ENCODE measurements at places on chromosomes 4 and X.

DNA sequence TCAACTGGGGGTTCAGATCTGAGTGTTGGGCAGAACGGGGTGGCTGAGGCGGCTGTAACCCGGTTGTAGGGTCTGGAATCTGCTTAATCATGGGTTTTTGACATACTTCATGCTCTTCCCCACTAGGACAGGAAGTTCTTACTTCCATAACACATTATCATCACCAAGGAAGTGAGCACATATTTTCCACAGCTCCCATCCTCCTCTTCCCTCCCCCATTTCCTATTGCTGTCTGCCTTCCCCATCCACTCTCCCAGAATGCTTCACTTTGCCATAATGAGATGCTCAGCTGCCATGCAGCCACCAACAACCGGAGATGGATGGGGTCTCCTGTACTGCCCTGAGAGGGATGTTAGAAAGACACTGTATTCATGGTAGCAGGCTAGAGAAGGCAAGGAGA lies 6.4 kb upstream of the DCUN1D4 start:
- no peak for DNase-seq

GRCh38 chr4:157713342-157713741 lies 459.5 kb downstream of the GASK1B start:
- no peak for DNase-seq

GRCh38 chr4:73446336-73446938 lies 10.4 kb downstream of the AFP start:
- DNase-seq: no peak

DNA sequence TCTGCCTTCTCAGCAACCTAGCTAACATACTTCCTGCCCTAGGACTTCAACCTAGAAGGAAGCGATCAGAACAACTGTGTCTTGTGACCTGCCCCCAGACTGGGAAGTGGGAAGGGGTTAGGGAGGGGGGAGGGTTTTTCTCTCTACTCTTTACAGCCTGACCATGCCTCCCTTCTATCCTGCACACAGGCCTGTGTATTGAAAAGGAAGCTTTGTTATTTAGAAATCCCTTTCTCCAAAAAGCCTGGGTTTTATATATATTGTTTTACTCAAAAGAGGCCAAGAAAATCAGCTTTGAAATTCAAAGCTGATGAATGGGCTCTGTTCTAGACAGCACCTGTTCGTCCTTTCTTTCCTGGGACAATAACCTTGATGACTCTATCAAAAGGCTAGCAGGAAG lies 35.2 kb upstream of the SMS start:
- DNase-seq: no peak

DNA sequence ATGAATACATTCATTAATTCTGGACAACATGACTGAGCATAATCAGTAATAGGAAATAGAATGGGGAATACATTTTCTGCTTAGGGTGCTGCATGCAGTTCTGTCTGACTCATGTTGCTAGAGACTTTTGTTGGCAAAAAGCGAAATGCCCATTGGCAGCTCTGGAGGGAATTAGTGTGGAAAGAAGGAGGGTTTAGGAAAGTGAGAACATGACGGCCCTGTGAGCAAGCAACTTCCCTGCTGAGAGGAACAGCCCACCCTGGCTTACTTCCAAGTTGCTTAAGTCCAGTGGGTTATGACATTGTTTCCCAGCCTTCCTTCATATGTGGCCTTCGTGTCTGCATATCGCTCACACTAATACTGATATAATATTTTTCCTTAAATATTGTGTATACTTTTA lies 13.8 kb downstream of the MAD2L1 start:
- no peak for DNase-seq

Data from activated T-helper 1 cell treated with anti-CD3 and anti-CD28 coated beads, Interleukin-2, amount 50 U/mL, for 16 hours (primary cell).